Activated CD8-positive, alpha-beta memory T cell treated with anti-CD3 and anti-CD28 coated beads, Interleukin-2, amount 50 U/mL, for 48 hours (primary cell): ENCODE measurements at places on chromosomes 16 and 17.

DNA sequence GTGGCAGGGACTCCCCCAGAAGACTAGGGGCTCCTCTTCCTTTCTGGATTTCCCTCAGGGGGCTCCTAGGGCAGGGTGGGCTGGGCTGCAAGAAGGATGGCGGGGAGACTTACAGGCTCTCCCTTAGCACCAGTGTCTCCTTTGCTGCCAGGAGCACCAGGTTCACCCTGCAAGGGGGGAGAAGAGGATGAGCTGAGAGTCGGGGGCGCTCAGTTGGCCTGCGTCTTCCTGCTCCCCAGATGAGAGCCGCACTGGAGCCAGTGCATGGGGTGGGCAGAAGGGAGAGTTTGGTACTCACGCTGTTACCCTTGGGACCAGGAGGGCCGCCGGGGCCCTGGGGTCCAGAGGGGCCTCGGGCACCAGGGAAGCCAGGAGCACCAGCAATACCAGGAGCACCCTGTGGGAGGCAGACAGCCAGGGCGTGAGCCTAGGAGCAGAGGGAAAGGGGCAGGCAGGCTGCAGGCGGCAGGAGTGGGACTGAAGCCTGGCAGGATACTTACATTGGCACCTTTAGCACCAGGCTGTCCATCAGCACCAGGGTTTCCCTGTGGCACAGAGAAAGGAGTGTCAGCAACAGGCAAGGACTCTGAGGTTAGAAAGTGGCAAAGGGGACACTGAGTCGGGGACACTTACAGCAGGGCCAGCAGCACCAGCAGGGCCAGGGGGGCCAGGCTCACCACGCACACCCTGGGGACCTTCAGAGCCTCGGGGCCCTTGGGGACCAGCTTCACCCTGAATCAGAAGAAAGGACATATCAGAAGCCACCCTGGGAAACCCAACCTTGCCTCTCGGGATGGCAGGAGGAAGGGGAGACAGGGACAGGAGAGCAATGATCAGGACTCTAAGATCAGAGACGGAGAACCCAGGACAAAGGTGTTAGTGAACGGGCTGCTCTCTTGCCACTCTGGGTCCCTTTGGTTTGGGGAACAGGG, 6.2 kb downstream of the COL1A1 start:
- DNase-seq = no peak

GRCh38 chr17:68718465-68718864, 117.3 kb upstream of the FAM20A start:
- DNase-seq = no peak

- no peak for DNase-seq
Observed at GRCh38 chr17:69717819-69718218, 303.3 kb downstream of the MAP2K6 start.

GRCh38 chr17:66379996-66380395, 77.6 kb downstream of the PRKCA start:
- no peak for DNase-seq

GRCh38 chr17:61687769-61688168, 96.8 kb upstream of the NACA2 start:
- no peak for DNase-seq

DNA sequence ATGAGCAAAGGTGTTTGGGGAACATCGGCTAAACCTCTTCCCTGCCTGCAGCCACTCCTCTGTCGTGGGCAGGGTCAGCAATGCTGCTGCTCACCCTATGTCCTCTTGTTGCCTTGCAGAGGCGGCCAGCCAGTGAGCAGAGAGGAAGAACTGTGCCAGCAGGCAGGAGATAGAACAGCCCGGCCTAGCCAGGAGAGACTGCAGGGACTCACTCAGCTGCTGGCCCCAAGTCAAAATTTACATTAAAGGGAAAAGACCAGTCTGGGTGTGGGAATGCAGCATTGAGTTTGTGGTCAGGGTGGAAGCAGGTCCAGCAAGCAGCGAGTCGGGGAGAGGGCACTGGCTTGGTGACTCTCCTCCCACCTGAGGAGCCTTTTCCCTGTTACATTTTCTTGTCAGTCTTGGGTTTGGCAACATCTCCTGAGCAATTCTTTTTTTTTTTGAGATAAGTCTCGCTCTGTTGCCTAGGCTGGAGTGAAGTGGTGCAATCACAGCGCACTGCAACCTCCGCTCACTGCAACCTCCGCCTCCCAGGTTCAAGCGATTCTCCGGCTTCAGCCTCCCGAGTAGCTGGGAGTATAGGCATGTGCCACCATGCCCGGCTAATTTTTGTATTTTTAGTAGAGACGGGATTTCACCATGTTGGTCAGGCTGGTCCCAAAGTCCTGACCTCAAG, 22.7 kb downstream of the LIG3 start:
- DNase-seq = no peak

- no peak for DNase-seq
Observed at GRCh38 chr17:44793885-44794842, 35.4 kb downstream of the ADAM11 start.

GRCh38 chr17:57645950-57646665, 99.0 kb downstream of the CCDC182 start:
- DNase-seq = no peak

DNA sequence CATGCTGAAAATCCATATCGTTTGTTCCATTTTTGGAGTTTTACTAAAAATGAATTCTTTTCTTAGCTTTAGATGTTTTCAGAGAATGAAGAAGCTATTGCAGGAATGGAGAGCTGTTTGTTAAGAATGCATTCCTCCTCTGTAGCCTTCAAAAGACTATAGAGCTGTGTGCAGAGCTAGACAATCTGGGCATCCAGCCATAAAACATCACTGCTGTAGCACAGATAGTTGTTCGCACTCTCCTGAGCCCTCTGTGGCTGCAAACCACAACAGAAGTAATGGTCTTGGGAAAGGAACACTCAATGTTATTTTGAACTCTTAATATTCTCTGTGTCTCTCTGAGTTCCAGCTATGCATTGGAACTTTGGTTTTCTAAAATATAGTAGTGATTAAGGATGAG, 4.9 kb downstream of the TNRC6C start:
- no peak for DNase-seq

- DNase-seq = no peak
Observed at GRCh38 chr16:81706327-81707295, 72.5 kb upstream of the PLCG2 start.
